SHP77 treated with DMSO at 0.1 percent for 48 hours (cell line): ENCODE measurements at places on chromosomes 7 and 10.
A peak's percentile ranks its signal among the peaks of the same experiment; 100 is the strongest.

DNA sequence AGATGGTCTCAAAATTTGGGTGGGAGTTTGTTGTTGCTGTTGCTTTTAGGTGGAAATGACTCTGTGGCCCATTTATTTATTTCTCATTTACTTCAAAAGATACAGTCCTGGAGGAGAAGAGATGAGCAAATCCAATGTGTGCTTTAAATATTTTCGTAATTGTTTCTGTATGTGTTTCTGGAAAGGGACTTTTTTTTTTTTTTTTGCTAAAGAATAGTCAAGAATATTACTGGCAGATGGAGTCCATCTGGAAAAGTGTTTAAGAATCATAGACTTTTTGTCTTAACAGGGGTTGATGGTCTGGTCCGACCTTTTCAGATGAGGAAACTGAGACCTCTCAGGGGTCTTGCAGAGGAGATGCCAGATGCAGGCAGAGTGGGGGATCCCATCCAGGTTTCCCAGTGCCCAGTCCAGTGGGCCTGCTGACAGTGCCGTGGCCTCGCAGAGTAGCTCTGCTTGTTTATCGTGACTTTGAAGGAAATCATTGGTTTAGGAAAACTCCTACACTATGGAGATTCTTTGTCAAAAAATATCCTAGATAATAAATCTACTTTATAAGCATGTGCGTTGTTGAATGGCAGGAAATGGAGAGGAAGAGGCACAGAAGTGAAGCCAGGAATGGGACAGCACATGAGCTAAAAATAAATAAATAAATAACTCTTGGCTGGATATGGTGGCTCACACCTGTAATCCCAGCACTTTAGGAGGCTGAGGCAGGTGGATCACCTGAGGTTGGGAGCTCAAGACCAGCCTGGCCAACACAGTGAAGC lies 164.3 kb upstream of the SVIL start:
- no peak for DNase-seq

GRCh38 chr7:142356166-142356565 lies 98.3 kb upstream of the PRSS58 start:
- DNase-seq, result no peak

DNA sequence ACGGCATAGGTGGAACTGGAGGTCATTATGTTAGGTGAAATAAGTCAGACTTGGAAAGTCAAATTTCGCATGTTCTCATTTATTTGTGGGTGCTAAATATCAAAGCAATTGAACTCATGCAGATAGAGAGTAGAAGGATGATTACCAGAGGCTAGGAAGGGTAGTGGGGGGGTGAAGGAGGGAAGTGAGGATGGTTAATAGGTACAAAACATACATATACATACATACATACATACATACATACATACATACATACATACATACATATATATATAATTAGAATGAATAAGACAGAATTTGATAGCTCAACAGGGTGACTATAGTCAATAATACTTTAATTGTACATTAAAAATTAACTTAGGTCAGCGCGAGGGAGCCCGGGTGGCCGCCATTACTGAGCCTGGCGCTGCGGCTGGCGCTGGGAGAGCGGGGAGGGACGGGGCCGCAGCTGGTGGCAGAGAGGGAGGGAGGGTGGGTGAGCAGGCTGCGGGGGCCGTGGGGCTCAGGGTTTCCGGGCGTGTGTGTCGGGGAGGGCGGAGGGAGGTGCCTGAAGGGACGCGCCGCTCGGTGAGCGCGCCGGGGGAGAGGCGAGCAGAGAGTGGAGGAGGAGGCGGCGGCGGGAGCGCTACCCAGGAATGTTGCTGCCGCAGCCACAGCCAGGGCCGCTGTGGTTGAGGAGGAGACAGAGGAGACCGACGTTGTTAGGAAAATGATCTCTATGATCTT lies 85.8 kb upstream of the EGFR start:
- peak; percentile 83 for DNase-seq

DNA sequence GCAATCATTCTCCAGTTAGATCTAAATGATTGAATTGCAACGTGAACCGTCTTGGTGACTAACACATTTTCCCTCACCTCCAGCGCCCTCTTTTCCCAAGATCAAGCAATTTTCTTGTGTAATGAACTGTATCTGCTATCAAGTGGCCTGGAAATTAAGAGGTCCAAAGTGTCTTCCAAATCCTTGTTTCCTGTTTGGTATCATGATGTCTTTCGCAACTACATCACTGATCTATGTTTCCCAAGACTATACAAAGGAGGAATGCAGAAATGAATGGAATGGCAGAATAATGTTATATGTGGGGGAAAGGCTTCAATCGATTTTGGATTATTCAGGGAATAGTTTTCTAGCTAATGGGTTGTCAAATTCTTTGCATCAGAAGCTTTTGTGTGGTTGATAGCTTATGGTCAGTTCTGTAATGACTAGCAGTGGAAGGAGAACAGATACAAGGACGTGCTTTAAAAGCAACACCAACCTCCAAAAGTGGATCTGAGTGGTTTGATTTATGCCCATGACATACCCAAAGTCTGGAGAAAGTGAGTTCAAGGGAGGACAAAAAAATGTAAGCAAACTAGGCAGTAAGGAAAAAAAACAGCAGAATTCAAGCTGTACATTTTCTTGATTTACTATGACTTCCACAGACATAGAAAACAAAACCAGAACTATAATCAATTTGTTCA lies 14.6 kb upstream of the ZEB1 start:
- DNase-seq, result no peak

GRCh38 chr7:29620556-29620930 lies 56.9 kb downstream of the PRR15 start:
- DNase-seq, result peak; percentile 83

DNA sequence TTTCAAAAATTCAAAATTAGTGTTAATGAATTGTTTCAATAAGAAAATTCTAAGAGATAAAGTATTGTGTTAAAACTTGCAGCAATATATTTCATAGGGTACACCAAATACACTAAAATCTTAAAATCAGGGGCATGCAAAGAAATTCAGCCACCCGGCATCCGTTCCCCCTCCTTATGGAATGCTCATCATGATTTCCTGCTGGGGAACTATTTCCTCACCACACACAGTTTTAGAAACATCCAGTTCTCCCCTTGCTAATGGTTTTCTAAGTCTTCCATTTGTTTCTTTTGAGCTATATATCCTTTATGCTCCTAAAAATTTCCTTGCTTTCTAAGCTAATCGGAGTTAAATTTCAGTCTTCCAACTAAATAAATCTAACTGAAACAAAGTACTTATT lies 60.7 kb downstream of the CHCHD3 start:
- no peak for DNase-seq

GRCh38 chr7:97006055-97006815 lies 882 bp downstream of the DLX6 start:
- DNase-seq, result peak; percentile 13

DNA sequence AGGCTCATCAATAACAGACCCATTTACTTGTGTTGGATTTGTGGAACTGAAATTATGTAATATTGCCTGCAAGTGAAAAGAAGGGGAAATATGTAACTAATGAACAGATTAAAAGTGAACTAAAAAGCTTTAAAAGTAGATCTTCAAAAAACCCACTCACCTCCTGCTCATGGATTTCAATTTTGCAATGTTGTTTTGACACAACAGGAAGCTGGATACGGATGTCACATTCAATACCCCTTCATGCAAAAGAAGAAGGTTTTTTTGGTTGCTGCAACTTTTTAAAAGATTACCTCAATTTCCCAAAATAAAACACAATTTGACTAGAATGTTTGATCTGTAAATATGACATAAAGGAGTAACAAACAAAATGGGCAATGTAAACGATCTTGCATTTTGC lies 3.3 kb downstream of the MKI67 start:
- DNase-seq, result no peak

GRCh38 chr7:45679516-45679915 lies 105.3 kb downstream of the ADCY1 start:
- no peak for DNase-seq

DNA sequence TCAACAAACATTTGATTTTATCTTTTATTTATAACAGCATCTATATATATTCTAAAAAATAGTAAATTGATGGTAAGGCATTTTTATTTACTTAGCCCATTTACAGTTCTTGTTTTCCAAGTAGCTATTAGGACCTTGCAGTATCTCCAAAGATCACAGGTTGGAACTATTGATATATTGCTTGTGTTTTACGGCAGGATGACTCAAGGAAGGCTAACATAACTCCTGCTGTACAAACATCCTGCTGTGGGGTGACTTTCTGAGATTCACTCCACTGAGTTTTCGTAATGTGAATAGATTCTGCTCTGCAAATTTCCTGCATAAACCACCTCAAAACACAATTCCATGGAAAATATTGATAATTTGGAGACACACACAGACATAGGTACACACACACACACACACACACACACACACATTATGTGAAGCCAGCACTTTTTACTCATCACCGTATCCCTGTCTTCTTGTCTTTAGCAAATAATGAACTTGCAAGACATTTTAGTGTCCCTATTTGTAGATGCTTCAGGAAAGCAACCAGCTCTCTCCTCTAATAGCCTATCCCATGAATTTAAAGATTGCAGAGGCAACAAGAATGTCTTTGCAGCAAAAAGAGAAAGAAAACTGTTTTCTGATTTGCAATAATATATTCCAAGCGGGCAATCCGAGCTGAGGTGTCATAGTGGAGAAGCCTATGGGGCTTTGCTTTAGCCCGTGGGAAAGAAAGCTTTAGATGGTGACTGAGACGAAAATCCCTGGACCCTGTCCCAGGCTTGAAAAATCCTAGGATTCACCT lies 722 bp downstream of the AGR2 start:
- DNase-seq, result no peak

DNA sequence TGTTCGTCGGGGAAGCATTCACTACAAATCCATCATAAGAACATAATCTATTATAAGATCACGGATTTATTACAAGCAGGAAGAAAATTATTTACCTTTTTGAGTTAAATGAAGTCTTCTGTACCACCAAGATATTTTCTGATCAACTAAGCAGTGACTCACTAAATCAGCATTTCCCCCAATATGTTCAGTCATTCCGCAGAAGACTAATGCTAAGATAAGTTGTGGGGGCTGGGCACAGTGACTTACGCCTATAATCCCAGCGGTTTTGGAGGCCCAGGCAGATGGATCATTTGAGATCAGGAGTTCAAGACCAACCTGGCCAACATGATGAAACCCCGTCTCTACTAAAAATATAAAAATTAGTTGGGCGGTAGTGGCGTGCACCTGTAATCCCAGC lies 144.2 kb upstream of the EGR2 start:
- DNase-seq, result no peak

DNA sequence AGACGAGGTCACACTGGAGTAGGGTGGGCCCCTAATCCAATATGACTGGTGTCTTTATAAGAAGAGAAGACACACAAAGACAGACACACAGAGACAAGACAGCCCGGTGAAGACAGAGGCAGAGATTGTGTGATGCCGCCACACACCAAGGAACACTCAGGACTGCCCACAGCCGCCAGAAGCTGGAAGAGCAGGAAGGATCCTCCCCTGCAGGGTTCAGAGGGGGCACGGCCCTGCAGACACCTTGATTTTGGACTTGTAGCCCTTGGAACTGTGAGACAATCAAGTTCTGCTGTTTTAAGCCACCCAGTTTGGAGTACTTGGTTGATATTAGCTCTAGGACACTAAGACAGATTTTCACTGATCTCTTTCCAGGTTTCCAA lies 72.1 kb upstream of the NANOS1 start:
- DNase-seq, result no peak

- DNase-seq, result no peak
These were observed 72.8 kb upstream of the CUX1 start for GRCh38 chr7:101744588-101744987.

DNA sequence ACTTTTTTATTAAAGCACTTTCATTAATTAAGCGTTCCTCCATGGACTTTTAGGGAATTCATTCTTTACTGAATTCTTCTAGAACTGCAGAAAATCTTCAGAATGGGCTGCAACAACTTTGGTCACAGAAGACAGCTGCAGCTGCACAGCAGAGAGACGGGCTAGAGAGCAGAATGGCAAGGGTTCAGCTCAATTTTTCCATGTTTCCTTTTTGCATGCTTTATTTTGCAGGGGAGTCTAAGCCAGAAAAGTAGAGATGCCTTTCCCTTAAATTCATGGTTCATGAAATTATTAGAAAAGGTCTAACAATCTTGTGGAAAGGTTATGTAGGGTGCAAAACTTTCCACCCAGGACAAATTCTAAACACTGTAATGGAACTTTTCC lies 15.4 kb upstream of the ANKRD1 start:
- DNase-seq, result no peak

DNA sequence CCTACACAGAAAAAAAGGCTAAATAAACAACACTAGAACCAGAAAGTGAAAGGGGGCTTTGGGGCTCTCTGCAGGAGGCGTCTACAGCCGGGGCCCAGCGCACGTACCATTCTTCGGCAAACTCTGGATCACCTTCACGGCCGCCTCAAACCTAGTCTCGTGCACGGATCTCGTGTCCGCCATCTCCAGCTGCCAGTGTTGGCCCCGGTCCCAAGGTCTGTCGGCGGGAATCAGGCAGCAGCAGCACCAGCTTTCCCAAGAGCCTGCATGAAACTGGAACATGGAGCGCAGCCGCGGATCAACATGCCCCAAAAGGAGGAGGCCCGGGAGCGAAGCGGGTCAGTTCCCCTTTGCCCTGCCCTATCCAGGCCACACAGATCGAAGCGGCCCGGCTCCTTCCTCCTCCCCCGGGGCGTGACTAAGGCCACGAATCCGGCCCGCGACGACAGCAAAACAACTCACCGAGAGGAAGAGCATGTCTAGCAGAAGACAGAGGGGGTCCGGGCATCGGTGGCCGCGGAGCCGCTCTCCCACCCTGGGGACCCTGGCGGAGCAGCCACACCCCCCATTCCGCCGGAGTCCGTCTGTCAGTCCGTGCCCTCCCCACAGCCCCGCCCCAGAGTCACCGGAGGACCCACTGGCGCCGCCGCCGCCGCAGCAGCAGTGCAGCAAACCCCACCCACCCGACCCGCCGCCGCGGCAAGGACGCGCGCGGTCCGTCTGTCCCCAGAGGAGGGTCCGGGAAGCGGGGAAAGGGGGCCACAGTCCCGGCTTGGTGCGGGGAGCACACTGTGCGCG lies at the start of gene ACBD5:
TSS of gene ACBD5 (minus strand) at position 586 of the 798 bp plus-strand sequence. CDS start at position 477, 109 bp downstream.
- DNase-seq, result peak; percentile 47

- DNase-seq, result no peak
These were observed 79.6 kb upstream of the LRRC4 start for GRCh38 chr7:128110641-128111364.

DNA sequence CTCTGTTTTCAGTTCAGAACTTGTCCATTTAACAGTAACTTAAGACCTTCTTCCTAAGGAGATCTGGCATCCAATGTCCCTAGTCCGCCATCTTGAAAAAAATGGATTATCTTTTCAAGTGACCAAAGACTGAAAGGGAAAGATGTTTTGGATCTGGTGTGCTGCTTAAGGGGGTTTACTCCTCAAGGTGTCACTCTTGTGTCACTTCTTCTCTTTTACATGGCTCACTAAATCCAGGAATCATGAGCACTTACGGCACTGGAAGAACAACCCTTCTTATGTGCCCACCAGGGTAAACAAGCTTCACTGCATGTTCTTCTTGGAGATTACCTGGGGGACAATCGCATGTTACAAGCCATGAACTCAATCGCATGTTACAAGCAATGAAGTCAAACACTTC lies 43.7 kb downstream of the ANXA8 start:
- no peak for DNase-seq

DNA sequence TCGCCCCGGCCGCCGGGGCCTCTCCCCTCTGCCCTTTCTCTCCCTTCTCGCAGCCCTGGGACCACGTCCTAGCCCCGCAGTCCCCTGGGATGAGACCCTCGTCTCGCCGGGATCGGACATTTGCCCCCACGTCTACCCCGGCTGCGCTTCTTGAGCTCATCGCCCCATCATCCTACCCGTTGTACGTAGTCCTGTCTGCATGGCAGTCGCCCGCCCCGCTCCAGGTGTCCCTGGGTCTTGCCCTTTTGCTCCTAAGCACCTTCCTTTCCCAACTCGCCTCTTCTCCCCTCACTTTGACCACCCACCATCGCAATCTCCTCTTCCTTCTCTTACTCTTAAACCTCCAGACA lies 582 bp downstream of the TPST1 start:
- DNase-seq, result no peak

- no peak for DNase-seq
These were observed 13.7 kb upstream of the DNTT start for GRCh38 chr10:96290368-96291133.
